Activated naive CD4-positive, alpha-beta T cell treated with anti-CD3 and anti-CD28 coated beads, Interleukin-2, amount 50 U/mL, for 16 hours (primary cell): ENCODE measurements at places on chromosomes 5 and 9.

GRCh38 chr5:180353048-180353979 lies at the start of gene GFPT2:
Gene GFPT2, minus strand, starts transcription at chr5:180353336. Its CDS starts 119 bp downstream, at chr5:180353217.
- DNase-seq, result peak; percentile 75

DNA sequence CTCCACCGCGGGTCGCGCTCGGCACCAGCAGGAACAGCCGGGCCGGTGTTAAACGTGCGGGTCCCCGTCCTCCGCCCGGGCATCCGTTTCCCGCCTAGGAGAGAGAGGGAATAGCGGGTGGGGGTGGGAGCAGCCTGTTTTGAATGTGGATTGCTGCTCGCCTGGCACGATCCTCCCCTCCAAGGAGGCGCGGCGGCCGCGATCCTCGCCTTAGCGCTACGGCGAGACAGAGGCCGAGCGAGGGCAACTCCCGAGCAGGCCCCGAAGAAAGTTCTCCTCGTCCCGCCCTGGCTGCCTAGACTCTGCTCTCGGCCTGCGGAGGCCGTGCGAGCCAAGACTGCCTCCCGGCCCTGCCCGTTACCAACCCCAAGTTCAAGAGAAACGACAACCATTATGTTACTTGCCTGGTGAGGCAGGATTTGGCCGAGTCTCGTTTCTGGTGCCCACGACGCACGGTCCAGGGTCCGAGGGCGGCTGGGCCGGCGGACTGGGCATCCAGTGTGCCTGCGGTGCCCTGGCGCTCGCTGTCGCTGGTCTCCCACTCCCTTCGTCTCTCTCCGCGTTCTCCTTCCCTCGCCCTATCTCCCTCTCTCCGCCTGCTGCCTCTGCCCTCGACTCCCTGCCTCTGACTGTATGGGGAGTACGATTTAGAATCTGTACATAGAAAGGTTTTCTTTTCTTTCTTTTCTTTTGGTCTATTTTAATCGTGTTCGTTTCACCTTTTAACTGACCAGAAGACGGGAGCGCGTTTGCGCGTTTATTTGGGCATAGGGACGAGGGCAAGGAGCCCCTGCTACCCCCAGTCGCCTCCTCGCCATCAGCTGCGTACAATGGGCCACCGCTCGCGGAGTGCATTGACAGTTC lies 724 bp downstream of the NR2F1-AS1 start:
- DNase-seq, result no peak

DNA sequence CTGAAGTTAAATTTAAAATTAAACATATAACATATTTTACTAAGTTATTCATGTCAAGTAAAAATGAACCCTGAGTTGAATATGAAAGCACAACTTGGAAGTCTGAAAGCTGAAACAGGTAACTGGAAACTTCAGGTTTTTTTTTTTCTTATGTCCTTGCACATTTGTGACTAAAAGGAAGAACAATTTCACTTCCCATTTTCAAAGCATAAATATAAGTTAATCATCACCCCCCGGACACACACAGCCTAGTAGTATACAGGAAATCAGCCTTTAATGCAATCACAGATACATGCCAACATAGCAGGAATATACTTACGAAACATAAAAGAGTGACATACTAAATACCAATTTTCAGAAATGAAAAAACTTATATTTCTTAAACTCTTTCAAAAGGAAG lies 225.9 kb downstream of the RFX3 start:
- DNase-seq, result no peak

- no peak for DNase-seq
Measured at GRCh38 chr9:112887381-112887780, 3.3 kb downstream of the SLC46A2 start.

GRCh38 chr5:177434942-177435738 lies 8.7 kb downstream of the GRK6 start:
- no peak for DNase-seq

DNA sequence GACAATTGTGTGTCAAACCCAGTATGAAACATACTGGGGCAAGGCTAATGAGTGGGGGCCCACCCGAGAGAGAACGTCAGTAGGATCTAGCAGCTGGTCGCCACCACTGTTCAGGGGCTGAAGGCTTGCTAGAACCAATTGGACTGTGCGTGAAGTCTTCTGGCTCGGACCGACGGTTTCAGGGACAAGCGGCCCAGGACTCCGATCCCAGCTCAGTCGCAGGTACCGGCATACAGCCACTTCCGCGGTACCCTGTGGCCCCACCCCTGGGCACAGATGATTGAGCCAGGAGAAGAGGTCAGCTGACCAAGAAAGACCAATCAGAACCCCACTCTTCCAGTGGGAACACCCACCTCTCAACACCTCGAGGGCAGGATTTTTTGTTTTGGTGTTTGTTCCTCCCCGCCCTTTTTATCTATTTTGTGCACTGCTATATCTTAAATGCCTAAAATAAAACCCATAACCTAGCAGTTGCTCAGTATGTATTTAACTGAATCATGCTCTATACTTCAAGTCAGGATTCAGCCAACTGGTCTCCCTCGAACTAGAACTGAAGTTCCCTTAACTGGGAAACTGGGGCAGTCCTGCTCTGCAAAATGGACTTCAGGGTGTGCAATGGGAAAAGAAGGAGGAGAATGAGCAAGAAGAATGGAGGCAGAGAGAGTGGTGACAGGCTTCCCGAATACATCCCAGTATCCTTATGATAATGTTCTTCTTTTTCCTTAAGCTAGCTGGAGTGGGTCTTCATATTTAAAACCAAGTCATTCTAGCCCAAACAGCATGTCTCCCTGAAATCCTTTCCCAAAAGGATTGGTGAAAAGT lies 21.1 kb upstream of the CPEB4 start:
- no peak for DNase-seq

- no peak for DNase-seq
Measured at GRCh38 chr5:95759005-95759404, 27.9 kb downstream of the RHOBTB3 start.

- peak; percentile 78 for DNase-seq
Measured at GRCh38 chr5:159987031-159987674, 21.8 kb upstream of the TTC1 start.

DNA sequence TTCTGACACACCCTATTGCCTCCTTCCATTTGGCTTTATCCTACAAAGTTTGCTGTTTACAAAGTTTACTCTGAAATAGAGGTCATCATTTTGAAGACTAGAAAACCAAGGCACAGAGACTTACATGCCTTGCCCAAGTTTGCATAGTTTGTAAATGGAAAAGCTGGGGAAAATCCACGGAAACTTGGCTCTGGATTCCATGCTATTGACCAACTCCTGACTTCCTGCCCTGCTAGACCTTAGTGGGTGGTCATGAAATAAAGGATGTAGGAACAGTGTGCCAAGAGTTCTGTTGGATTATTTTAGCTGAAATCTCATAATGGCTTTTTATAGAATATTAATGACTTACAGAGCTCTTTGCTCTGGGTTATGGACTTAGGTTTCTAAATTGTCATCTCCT lies 69.5 kb downstream of the GRIA1 start:
- no peak for DNase-seq

GRCh38 chr5:78959767-78960166 lies 25.3 kb downstream of the ARSB start:
- DNase-seq, result no peak

DNA sequence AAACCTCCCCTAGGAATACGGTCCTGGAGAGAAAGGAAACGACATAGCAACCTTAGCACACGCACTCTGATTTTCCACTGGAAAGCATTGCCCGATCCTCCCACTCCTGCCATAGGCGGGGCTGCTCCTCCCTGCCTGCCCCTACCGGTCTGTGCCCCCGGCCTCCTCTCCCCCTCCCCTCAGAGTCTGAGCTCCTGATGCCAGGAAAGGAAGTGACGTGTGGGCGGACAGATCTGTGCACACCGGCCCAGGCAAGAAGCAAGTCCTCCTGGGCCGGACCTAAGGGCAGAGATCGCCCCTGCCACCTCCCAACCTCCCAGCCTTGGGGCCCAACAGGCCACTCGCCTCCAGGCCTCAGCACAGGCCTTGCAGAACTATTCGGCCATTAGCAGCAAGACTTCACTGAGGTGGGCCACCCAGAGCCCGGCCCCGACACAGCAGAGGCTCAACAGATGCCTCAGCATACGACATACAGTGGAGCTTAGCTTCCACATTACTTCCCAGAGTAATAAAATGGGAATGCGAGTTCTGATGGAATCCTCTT lies 7.2 kb downstream of the NINJ1 start:
- DNase-seq, result no peak

DNA sequence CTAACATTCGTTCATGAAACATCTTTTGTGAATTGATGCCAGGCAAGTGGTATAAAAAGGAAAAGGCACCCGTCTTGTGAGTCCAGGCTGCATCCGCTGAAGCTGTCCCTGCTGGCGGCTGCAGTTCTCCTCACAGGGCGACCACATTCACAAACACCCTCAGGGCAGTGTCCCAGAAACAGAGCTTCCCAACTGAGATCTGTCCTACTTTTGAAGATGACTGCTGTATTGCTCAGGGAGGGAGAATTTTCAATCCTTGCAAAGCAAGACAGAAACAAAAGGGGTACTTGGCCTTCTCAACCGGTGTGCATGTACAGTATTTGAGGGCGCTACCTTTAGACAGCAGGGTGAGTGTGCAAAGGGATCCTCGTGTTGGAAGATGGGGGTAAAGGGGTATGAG lies 316.1 kb downstream of the GADD45G start:
- DNase-seq, result no peak

DNA sequence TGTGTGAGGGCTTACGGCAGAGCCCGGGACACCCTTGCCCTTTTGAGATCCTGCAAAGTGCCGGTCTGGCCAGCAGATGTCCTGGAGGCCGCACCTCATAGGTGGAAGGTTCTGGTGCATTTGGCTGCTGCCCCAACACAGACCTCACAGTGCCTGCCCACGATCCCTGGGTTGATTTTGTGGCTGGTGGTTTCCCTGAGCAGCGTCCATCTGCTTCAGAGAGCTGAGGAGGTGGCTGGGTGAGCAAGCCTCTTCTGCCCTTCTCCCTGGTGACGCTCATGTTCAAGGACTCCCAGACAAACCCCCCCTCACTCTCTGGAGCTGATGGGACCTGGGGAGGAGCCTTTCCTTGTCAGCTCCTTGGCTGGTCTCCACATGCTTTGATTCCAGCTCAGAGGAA lies 18.9 kb downstream of the BNIP1 start:
- no peak for DNase-seq

DNA sequence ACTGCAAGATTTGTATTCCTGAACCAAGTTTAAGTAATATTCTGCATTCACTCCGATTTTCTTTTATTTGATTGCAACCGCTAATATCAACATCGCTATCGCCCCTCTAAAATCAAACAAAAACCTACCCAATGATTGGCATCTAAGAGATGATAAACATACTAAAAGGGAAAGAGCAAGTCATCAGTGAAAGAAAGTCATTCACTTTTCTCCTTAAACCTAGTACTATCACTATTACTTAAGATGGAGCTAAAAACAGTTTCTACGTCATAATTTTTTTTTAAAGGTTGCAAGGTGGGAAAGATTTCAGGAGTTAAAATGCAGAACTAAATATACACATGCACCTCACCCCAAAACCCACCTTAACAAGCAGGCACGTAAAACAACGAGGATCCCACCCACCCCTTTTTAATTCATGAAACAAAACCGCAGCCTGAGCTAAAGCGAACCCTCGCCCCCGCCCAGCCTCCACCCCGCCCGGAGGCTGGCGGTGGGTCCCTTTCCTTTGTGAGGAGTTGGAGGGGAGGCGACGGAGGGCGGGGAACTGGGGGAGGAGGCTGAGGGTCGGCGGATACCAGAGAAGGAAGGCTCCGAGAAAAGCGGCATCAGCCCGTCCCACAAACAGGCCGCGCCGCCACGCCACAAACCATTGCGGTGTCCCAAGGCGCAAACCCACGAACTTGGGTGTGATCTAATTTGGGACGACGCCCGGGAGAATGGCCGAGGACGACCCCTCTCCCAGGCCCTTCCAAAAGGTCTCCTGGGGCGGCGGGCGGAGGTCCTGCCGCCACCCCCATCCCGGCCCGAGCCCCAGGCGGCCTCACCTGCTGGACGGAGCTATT lies 861 bp downstream of the UBQLN1 start:
- peak; percentile 77 for DNase-seq

DNA sequence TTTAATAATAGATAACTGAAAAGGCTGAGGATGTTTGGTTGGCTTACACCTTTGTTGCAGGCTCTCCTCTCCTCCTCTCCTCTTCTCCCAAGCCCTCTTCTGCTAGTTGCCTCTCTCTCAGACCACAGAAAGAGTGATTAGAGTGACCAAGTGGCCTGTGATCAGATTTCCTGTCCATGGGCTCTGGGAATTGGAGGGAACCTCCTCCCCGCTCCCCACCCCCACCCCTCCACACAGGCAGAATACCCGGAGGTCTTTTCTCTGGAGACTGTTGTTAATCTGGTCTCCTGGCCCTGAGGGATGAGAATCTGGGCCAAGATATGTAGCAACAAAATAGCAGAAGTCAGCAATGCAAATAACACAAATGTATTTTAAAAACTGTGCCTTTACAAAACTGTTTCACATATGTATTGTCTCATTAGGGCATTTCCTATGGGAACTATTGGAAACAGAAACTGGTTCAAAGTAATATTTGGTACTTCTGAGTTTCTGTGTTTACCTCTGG lies 361.3 kb downstream of the NR2F1-AS1 start:
- DNase-seq, result no peak

DNA sequence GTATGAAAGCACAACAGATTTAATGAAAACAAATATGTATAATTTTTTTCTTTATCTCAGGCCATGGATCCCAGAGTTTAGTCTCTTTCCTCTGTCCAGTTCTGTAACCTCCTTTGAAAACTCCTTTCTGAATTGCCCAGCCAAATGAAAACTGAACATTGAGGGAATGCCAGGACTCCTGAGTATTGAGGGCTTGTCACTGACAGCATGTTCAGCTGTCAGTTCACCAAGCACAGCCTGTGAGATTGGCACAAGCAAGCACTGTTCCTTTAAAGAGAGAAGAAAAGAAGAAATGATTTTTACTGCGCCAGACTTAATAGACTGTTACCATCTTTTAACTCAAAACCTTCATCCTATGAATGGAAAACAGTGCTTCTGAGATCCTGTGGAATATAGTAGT lies 27.3 kb downstream of the TTC1 start:
- no peak for DNase-seq

DNA sequence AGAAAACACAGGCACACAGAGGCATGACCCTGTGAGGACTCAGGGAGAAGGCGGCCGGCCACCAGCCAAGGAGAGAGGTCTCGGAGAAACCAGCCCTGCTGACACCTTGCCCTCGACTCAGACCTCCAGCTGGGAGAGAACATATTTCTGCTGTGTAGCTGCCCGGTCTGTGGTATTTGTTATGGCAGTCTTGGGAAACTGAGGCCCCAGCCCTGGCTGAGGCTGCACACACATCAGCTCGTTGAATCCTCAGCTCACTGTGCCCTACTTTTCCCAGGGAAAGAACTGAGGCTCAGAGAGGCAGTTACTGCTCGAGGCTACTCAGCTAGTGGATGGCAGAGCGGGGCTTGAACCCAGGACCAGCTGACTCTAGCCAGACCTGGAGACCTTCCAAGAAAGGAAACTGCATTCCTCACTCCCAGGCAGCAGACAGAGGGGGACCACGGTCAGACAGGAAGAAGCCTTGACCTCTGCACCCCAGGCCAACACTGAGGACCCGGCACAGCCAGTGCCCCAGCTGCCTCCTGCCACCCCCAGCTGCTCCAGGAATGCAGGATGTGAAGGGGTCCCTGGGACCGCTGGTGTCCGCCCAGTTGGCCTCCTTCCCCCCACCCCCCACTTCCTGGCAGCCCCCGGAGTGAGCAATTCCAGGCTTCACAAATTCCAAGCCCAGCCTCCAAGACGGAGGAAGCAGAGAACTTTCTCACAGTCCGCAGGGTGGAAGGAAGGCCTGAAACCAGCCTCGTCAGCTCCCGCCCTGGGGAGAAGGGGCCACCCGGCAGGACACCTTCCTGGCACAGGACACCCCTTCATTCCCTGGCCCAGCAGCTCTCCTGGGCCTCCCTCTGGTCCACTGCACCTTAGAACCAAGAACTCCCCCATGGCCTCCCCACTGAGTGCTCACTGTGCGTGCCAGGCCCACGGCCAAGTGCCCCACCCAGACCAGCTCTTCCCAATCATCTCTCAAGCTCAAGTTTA lies 69.9 kb downstream of the LRSAM1 start:
- DNase-seq, result no peak
